ENCODE measurements at places on chromosomes 5 and 9.

GRCh38 chr5:81164936-81165335 lies 68.2 kb upstream of the CKMT2 start:
- H3K27me3 ChIP-seq: peaks cover 2% of the 10 kb centered on the region
- DNase-seq: no peak
- peaks cover 11% of the 10 kb centered on the region for H3K4me1 ChIP-seq
- H3K36me3 ChIP-seq: no peaks in the 10 kb centered on the region
- no peak overlapping the region for H3K4me3 ChIP-seq

DNA sequence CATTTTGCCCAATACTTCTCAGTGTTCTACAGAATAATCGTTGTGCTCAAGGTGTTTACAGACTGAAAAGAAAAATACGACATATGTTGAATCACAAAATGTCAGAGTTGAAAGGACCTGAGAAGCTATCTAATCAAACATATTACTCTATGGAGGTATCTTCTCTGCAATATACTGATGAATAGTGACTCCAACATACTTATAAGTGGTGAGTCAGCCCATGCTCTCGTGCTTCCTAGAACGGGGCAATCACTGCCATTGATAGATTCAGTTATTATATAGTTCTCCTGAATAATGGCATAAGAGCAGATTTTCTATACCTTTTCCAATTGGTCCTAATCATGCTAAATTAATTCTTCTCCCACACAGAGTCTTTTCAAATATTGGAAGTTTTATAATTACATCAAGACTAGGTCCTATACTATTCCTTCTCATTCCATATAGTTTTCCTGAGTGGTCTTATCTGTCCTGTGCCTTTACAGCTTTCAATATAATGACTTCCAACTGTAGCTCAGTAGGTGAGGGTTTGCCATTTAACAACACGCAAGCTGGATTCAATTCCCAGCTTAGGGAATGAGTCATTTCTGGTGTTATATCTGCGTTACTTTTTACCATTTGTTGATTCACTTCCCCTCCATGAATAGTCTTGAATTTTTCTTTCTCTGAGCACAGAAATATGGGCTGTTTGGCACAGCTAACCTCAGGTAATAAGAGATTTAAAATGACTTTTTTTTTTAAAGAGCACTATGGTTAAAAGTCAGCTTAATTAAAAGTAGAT lies 81.1 kb downstream of the PLK2 start:
- no peaks in the 10 kb centered on the region for H3K27me3 ChIP-seq
- H3K4me3 ChIP-seq: no peak overlapping the region
- no peak overlapping the region for H3K27ac ChIP-seq
- no peaks in the 10 kb centered on the region for H3K36me3 ChIP-seq

- DNase-seq: no peak
- H3K4me1 ChIP-seq: no peaks in the 10 kb centered on the region
- no peaks in the 10 kb centered on the region for H3K27me3 ChIP-seq
- no peak overlapping the region for H3K27ac ChIP-seq
- H3K4me3 ChIP-seq: no peak overlapping the region
- no peaks in the 10 kb centered on the region for H3K36me3 ChIP-seq
These were observed 18.8 kb upstream of the TNFAIP8 start for GRCh38 chr5:119336845-119337580.

DNA sequence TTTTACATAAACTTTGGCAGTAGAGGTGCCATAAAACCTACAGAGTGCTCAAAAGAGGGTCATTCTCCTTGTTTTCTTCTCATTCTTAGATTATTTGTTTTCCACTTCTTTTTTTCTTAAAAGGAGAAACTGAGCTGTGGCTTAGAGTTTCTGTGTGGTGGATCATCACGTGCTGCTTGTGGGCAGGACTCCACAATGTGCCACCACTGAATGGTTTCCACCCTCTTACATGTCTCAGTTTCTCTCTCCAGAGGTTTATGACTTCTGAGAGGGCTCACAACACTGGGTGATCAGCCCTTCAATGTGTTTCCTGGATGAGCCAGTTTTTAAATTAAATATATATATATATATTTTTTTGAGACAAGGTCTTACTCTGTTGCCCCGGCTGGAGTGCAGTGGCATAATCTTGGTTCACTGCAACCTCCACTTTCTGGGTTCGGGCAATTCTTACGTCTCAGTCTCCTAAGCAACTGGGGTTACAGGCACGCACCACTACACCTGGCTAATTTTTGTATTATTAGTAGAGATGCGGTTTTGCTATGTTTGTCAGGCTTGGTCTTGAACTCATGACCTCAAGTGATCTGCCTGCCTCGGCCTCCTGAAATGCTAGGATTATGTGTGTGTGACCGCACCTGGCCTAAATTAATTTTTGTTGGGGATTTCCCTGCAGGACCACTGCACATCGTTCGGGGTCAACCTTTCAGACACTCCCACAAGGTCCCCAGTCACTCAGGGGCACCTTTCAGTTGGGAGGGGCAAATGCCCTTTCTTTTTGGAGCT lies 3.1 kb upstream of the UNC13B start:
- no peak overlapping the region for H3K27ac ChIP-seq
- no peak overlapping the region for H3K4me3 ChIP-seq
- H3K36me3 ChIP-seq: no peaks in the 10 kb centered on the region
- H3K4me1 ChIP-seq: peaks cover 2% of the 10 kb centered on the region
- no peak for DNase-seq

DNA sequence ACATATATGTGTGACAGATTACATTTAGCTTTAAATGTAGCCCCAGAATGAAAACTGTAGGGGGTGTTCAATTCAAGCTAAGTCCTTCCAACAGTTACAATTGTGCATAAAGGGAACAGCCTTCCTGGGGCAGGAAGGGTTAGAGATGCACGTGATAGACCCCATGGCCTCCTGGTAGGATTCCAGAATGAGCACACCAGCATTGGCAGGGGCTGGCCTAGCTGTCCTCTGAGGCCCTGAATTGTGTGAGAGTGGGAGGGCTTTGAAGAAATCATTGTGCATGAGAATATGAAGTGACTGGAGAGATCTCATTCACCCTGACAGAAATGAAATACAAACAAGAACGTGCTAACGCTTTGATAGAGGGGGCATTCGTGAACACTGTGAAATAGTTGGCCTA lies 663.8 kb upstream of the KLF4 start:
- no peak for DNase-seq
- no peak overlapping the region for H3K27ac ChIP-seq
- no peaks in the 10 kb centered on the region for H3K36me3 ChIP-seq
- no peak overlapping the region for H3K4me3 ChIP-seq

GRCh38 chr9:21542787-21543186 lies 60.7 kb upstream of the IFNE start:
- no peak overlapping the region for H3K27ac ChIP-seq
- no peaks in the 10 kb centered on the region for H3K36me3 ChIP-seq
- no peak overlapping the region for H3K4me3 ChIP-seq
- H3K4me1 ChIP-seq: no peaks in the 10 kb centered on the region
- H3K27me3 ChIP-seq: no peaks in the 10 kb centered on the region

GRCh38 chr9:105245029-105245890 lies 809 bp downstream of the SLC44A1 start:
- peak overlapping the region; percentile 72 for H3K4me3 ChIP-seq
- DNase-seq: peak; percentile 32
- no peaks in the 10 kb centered on the region for H3K27me3 ChIP-seq
- H3K4me1 ChIP-seq: peaks cover 4% of the 10 kb centered on the region
- H3K36me3 ChIP-seq: no peaks in the 10 kb centered on the region

- DNase-seq: no peak
- H3K4me1 ChIP-seq: peaks cover 4% of the 10 kb centered on the region
- no peak overlapping the region for H3K4me3 ChIP-seq
These were observed 516.1 kb downstream of the NTRK2 start for GRCh38 chr9:85185486-85186217.

- no peak overlapping the region for H3K4me3 ChIP-seq
- peaks cover 2% of the 10 kb centered on the region for H3K36me3 ChIP-seq
- H3K27ac ChIP-seq: no peak overlapping the region
- H3K27me3 ChIP-seq: no peaks in the 10 kb centered on the region
These were observed 6.5 kb upstream of the TBC1D9B start for GRCh38 chr5:179914032-179914755.

DNA sequence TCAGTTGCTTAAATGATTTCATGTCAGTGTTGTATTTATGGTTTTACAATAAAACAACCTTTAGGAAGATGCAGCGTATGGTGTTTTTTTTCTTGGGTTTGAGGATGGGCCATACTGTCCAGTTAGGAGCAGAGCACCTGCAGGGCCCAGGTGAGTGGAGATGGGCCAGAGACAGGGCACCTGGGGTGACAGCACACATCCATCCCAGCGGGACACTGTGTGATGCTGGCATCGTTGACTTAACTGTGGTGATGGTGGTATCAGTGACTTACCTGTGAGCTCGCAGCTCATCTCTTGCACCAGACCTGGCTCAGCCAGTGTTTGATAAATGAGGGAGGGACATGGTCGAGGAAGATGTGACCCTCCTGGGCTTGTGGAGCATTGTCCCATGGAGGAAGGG lies 21.6 kb downstream of the AMBP start:
- no peak overlapping the region for H3K27ac ChIP-seq
- DNase-seq: no peak
- H3K27me3 ChIP-seq: no peaks in the 10 kb centered on the region
- peaks cover 16% of the 10 kb centered on the region for H3K36me3 ChIP-seq
- peaks cover 2% of the 10 kb centered on the region for H3K4me1 ChIP-seq

GRCh38 chr9:128416014-128416413 lies 4.6 kb upstream of the CERCAM start:
- no peak overlapping the region for H3K27ac ChIP-seq
- DNase-seq: no peak
- H3K4me3 ChIP-seq: no peak overlapping the region
- H3K27me3 ChIP-seq: peaks cover 67% of the 10 kb centered on the region
- peaks cover 6% of the 10 kb centered on the region for H3K4me1 ChIP-seq

- H3K27ac ChIP-seq: no peak overlapping the region
- H3K4me1 ChIP-seq: peaks cover 14% of the 10 kb centered on the region
- no peaks in the 10 kb centered on the region for H3K36me3 ChIP-seq
- no peaks in the 10 kb centered on the region for H3K27me3 ChIP-seq
- DNase-seq: no peak
These were observed 32.6 kb downstream of the SARDH start for GRCh38 chr9:133705576-133705975.

GRCh38 chr5:172712610-172713009 lies 58.4 kb downstream of the DUSP1 start:
- peaks cover 5% of the 10 kb centered on the region for H3K27me3 ChIP-seq
- H3K36me3 ChIP-seq: no peaks in the 10 kb centered on the region
- DNase-seq: no peak
- H3K4me1 ChIP-seq: peaks cover 2% of the 10 kb centered on the region

- no peaks in the 10 kb centered on the region for H3K36me3 ChIP-seq
- no peak for DNase-seq
- no peaks in the 10 kb centered on the region for H3K27me3 ChIP-seq
- H3K4me1 ChIP-seq: peaks cover 3% of the 10 kb centered on the region
- H3K4me3 ChIP-seq: no peak overlapping the region
These were observed 248.1 kb upstream of the MAP3K1 start for GRCh38 chr5:56567278-56567677.

DNA sequence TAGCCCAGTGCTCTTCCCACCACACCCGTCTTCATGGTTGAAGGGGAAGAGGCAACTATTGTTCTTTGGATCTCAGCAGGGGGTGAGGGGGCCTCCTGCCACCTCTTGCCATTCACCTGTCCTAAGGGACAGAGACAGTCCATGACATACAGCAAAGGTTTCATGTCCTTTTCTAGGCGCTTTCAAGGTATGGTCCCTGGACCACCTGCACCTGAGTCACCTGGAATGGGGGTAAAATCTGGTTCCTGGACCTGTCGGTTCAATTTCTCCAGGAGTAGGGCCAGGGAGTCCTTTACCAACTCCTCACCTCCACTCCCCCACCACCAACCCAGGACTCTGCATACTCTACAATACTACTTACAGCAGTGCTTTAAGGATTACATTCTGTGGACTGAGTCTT lies 33.5 kb upstream of the SAP30L start:
- H3K4me1 ChIP-seq: no peaks in the 10 kb centered on the region
- no peak overlapping the region for H3K27ac ChIP-seq
- no peak for DNase-seq
- H3K36me3 ChIP-seq: peaks cover 76% of the 10 kb centered on the region
- H3K4me3 ChIP-seq: no peak overlapping the region
- H3K27me3 ChIP-seq: no peaks in the 10 kb centered on the region

- no peaks in the 10 kb centered on the region for H3K36me3 ChIP-seq
- H3K27me3 ChIP-seq: no peaks in the 10 kb centered on the region
- no peak for DNase-seq
- H3K27ac ChIP-seq: no peak overlapping the region
- H3K4me3 ChIP-seq: no peak overlapping the region
These were observed 58.3 kb upstream of the ANKRD33B start for GRCh38 chr5:10505517-10506095.

- H3K27ac ChIP-seq: no peak overlapping the region
- no peak overlapping the region for H3K4me3 ChIP-seq
- DNase-seq: no peak
These were observed 1.2 kb upstream of the PCDHGA5 start for GRCh38 chr5:141362719-141363118.

DNA sequence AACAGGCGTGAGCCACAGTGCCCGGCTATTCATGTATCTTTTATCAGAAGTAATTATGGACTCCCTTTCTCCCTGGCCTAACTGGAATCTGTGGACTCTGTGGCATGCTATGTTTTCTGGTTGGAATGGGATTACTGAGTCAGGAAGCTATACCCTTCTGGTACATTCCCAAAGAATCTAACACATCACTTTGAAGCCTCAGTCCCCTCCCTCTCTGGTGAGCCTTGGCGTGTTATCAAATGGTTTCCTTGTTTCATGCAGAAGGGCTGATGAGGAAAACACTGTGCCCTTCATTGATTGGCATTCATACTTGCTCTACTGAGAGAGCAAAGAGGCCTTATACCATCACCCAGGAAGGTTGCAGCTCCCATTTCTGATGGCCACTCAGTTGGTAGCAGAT lies 22.9 kb downstream of the C5orf15 start:
- no peaks in the 10 kb centered on the region for H3K27me3 ChIP-seq
- no peak overlapping the region for H3K27ac ChIP-seq
- no peak for DNase-seq
- H3K4me1 ChIP-seq: no peaks in the 10 kb centered on the region

- no peak for DNase-seq
- no peak overlapping the region for H3K4me3 ChIP-seq
- no peaks in the 10 kb centered on the region for H3K27me3 ChIP-seq
- H3K4me1 ChIP-seq: no peaks in the 10 kb centered on the region
These were observed 89.3 kb downstream of the BASP1 start for GRCh38 chr5:17306726-17307091.

DNA sequence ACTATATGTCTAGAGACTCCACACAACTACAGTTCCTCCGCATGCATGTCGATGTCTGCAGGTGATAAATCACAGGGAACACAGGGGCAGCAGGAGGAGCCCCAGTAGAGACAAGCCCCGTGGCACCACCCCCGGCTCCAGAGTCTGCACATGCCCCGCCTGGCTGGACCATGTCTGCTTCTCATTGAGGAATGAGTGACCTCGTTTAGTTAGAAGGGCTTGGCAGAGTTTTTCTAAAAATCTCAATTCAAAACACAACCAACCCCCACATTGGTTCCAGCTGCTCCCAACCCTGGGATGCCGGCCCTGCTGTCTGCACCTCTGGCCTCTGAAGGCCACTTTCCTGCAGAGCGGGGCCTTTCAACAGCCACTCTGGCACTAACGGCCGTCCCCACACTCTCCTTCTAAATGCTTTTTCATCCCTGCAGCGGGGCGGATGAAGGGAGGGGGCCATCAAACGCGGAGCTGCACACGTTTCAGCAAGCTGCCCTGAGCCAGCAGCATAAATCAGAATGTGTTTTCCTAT lies 106.3 kb downstream of the ROR2 start:
- H3K27ac ChIP-seq: peak overlapping the region; percentile 32
- H3K36me3 ChIP-seq: no peaks in the 10 kb centered on the region
- no peaks in the 10 kb centered on the region for H3K27me3 ChIP-seq

Measured in neuronal stem cell (in vitro differentiated cells).